HFFc6 (cell line): ENCODE measurements at places on chromosomes 5 and 9. TPM values are rescaled to one million over a fixed set of nuclear protein-coding genes. Genes with fewer than 3 reads are reported as not detected.

The SEC16A gene
- total RNA-seq: 70.7 to 88.1 TPM (median 80.3 TPM) in 3 replicates

DNA sequence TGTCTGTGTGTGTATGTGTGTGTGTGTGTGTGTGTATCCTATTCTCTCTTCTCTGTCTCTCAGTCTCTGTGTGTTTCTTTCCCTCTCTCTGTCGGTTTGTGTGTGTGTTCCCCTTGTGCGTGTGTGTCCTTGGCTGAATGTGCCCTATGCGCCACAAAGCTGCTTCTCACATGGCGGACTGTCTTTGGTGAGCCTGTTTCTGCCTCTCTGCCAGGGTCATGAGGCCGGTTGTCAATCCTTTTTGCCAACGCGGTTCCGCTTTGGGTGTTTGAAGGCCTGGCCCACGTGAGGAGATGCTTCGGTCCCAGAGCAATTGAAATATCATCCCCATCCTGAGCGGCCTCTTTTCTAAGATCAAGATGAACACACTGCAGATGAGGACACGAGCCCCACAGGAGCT, 476.0 kb downstream of the SPATA31A7 start:
- DNase-seq: no peak

- DNase-seq: no peak
These were observed 148.3 kb downstream of the CMYA5 start for GRCh38 chr5:79837761-79838551.

DNA sequence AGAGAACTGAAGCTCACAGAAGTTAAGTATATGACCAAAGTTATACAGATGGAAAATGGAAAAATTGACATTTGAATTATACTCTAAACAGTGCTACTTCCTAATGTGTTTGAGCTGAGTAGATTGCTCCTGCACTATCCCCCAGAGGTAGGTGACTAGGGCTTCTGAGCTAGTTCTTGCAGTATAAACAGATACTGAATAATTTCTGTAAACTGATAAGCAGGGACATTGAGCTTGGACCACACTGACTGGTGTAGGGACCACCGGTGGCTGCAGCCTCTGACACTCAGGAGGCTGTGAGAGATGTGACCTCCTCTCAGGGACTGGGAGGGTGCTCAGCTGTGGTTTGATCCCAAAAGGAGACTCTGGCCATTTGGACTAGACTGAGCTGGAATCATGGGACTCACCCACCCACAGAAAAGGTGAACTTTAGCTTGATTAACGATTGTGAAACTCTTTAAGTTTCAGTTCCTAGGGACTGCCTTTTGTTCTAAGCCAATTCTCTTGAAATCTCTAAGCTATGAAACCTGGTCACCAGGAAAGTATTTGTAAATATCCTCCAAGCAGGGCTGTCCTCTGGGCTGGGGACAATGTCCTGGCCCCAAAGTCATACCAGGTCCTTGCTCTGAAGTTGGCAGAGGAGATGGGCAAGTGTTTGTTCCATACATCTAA, 291.5 kb downstream of the SEC61B start:
- DNase-seq: no peak

GRCh38 chr9:33120620-33121019, 44.1 kb upstream of the SMU1 start:
- DNase-seq: no peak

GRCh38 chr5:145483212-145483611, 351.9 kb downstream of the PRELID2 start:
- peak; percentile 72 for DNase-seq

DNA sequence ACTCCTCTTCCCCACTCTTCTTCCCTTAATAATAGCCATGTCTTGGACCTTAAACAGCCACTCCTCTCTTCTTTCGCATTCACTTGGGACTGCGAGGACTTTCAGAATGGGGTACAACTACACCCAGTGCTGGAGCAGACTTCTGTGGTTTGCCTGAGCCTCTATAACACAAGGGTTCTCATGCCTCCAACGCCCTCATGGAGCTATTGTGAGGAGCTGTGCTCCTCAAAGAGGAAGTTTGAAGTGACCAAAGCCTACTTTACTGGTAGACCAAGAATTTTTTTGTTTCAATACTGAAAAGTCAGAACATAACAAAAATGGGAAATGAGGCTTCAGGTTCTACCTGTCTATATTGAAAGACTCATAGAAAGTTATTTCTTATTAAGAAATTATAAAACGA, 316.4 kb downstream of the PIK3R1 start:
- DNase-seq: no peak

DNA sequence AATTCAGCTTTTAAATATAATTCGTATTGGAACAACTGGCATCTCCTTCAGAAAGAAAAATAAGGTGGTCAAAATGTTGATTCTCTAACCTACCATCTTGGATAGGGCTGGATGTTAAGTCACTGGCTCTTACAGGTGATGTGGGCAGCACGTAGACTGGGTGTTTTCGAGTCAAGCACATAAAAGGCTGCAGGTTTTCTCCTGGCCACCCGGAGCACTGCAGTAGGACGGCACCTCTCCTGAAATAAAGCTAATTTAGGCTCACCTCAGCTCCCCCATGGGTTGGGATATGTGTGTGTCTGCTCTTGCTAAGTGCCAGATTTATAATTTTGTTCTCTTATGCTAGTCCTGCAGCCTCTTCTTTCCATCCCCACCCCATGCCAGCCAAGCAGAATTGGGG, 80.3 kb downstream of the IQGAP2 start:
- no peak for DNase-seq

DNA sequence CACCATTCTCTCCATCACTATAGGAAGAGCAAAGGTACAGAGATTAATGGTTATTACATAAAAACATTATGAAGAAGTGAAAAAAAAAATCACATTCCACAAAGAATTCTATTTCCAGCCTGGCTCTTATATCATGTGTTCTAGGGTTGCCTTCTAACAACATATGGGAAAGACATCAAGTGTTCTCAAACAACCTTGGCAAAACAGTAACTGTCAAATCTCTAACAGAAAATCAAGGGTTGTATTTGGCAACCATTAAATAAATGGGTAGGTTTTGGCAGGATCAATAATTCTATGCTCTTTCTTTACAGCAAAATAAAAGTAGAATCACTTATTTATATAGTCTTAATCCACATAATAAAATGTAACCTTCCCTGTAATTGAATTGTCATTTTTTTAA, 728.9 kb downstream of the MAT2B start:
- DNase-seq: no peak

DNA sequence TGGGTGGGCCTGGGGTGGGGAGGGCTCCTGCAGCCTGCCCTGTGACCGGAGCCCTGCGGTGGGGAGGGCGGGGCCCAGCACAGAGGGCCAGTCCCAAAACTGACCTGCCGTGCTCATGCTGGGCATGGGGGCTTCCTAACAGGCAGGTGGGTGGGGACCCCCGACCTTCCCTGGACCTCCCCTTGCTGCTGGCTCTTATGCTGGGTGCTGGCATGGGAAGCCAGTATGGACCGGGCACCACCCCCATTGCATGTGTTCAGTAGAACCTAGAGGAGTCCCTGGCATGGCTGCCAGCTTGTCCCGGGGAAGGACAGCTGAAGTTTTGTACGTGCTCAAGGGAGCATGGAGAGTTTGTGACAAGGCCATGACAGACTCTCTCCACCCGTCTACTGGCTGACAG, 37.1 kb downstream of the WNK2 start:
- no peak for DNase-seq

The CBY3 gene
- not detected in 2 replicates for total RNA-seq

DNA sequence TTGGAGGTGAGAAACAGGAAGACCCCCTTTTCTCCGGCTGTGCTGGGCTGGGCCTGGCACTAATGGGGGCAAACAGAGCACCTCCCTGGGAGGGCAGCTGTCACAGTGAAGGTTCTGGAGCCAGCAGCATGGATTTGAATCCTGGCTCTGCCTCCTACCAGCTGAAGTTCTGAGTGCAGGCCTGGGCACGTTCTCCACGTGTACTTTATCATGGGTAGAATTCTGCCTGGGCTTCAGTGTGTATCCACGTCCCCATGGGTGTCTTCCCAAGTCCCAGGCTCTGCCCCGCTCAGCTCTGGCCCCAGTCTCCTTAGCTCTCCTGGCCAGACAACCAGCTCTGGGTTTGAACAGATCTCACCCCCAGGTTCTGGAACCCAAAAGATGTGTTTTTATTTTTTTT, 223.2 kb downstream of the PBX3 start:
- no peak for DNase-seq

The TNC gene
- 49.4 to 75.5 TPM (median 52.1 TPM) in 3 replicates for total RNA-seq

GRCh38 chr5:118592229-118593002, 395.9 kb downstream of the DTWD2 start:
- no peak for DNase-seq

The ACOT12 gene
- not detected in 3 replicates for total RNA-seq

DNA sequence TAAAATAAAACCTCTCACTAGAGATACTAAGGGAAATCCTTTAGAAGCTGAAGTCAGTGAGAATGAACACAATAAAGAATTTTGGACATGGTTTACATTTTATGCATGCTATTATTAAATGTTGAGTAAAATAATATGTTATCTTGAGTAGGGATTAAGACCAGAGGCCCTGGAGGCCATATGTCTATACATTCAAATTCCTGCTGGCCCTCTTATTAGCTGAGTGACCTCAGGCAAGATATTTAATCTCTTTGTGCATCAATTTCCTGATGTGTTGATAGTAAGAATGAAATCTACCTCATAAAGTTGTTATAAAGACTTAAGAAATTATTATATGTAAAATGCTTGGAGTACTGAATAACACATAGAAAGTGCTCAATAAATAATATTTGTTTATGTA, 281.1 kb upstream of the KLF4 start:
- no peak for DNase-seq

DNA sequence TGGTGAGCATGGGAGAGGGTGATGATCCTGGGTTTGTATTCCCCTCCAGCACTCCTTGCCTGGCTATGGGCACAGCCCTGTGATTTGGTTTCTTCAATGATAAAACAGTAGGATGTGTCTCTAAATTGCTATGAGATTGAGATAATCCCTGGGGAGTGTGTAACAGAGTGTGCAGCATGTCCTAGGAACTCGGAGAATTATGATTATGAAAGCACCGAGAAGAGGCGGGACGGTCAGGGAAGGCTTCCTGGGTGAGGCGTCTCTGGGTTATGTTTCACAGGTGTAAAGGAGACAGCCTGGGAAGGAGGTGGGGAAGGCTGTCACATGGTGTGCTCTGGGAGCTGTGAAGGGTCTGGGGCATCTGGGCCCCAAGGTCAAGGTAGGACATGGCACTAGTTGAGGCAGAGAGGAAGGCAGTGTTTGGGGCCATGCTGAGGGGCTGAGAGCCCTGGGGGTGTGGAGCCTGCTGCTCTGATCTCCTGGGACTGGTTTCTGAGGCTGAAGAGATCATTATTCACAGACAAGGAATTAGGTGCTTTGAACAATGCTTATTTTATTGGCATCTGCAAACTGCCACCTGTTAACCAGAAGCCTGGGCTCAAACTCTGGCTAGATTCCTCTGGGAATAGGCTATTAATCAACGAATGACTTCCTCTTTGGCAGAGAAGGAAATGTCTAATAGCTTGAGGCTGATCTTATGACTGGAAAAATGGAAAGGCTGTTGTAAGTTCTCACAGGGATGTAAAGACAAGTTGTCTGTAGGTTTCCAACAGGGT, 73.8 kb upstream of the IL12B start:
- DNase-seq: no peak

- DNase-seq: no peak
These were observed 50.0 kb upstream of the ORM1 start for GRCh38 chr9:114272739-114273431.

DNA sequence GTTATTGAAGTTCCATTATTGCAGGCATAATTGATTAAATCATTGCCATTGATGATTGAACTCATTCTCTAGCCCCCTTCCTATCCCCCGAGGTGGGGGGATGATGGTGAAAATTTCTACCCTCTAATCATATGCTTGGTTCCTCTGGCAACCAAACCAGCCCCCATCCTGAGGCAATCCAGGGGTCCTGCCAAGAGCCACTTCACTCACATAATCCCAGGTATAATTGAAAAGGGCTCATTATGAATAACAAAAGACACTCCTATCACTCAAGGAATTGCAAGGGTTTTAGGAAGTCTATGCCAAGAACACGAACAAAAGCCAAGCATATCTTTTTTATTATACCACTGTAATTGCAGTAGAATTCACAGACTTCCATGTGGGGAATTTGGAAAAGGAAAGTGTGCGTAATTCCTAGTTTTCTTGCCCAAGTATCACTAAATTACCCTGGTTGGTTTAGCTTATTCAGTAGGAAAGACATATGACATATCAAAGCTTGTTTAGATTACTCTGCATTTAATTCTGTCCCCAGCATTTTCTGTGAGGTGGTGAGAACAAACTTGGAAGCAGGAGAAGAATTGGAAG, 130.7 kb upstream of the TAF11L2 start:
- no peak for DNase-seq

- DNase-seq: peak; percentile 85
These were observed 166.1 kb downstream of the CD180 start for GRCh38 chr5:67030289-67031056.

DNA sequence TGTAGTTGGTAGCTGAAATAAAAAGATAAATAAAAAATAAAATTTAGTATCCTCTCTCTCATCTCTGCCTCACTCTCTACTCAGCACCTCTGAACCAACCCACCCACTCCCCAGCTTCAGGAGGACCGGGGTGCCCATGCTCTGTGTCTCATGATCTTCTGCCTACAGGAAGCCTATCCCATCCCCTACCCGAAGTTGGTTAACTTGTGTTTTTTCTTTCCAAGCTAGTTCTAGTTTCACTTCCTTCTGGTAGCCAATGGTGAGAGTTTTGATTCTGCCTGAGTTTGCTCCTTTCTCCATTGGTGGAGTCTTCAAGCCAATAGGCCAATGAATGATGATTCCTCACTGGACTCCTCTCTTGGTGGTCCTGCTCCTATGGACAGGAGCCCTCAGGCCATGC, 32.1 kb downstream of the SNX24 start:
- no peak for DNase-seq

The UBE2QL1 gene
- total RNA-seq: not detected in 3 replicates

DNA sequence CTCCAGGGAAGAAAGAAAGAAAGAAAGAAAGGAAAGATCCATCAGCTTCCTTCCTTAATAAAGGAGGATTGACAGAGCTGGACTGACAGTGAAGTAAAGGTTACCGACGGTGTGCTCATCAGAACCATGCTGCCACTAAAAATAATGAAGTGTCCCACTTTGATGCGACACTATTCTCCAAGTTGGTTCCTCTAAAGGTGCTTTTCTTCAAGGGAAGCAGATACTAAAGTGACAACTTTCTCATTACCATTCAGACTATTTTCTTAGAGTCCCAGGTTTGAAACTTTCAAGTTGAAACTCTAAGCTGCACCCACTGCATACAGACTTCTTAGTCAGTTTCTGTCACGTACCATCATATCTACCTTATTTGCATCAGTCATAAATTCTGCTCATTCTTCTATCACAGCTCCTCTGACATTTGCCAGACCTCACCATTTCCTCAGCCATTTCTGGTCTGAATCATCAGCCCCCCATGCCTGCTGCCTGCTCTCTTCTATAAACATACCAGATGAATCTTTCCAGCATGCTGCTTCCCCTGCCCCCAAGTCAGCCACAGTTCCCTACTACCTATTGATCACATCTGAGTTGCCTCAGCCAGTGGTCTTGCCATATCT, 177.6 kb downstream of the DEPDC1B start:
- DNase-seq: peak; percentile 1

DNA sequence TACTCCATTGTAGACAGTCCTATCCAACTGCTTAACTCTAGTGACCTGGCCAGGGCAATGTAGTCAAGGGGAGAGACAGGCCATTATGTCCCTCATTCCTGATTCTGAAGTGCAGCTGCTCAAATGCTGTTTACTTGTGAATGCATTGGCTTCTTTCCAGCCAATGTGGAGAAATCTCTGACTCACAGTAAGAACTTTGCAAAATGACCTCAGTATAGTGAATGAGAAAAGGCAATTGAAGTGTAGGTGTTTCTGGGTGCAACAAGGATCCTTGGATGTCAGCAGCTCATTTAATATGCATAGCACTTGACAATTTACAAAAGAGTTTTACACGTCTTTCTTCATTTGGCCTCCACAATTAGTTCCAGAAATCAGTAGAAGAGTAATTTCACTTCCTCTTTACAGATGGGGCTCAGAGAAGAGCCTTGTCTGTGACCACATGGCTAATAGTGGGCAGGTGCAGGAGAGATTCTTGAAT, 367.2 kb downstream of the OSTF1 start:
- DNase-seq: no peak
